Stimulated activated CD8-positive, alpha-beta memory T cell treated with anti-CD3 and anti-CD28 coated beads, Interleukin-4, amount 100 ng/mL, for 1 hour (primary cell): ENCODE measurements at places on chromosomes 16 and 17.

- no peak for DNase-seq
Observed at GRCh38 chr17:82452162-82452561, 1.6 kb upstream of the CYBC1 start.

GRCh38 chr17:39704821-39705551 lies 5.1 kb downstream of the ERBB2 start:
- DNase-seq: no peak

- peak; percentile 30 for DNase-seq
Observed at GRCh38 chr17:35890774-35891155, 10.6 kb upstream of the CCL5 start.

DNA sequence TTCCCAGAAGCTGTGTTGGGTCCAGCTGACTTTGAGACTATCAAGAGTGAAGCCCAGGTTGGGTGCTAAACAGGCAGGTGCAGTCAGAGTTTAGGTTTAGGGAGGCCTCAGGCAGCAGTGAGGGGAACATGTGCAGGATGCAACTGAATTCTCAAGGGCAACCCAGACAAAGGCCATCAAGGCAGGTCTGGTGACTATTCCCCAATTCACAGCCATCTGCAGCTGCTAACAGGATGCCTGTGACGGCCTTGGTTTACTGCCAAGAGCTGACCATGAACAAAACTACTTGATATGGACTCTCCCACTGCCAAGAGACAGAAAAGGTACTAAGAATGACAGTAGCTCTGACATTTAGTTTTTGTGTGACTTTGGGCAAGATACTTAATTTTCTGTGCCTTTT lies 45.2 kb upstream of the BCAR1 start:
- no peak for DNase-seq

DNA sequence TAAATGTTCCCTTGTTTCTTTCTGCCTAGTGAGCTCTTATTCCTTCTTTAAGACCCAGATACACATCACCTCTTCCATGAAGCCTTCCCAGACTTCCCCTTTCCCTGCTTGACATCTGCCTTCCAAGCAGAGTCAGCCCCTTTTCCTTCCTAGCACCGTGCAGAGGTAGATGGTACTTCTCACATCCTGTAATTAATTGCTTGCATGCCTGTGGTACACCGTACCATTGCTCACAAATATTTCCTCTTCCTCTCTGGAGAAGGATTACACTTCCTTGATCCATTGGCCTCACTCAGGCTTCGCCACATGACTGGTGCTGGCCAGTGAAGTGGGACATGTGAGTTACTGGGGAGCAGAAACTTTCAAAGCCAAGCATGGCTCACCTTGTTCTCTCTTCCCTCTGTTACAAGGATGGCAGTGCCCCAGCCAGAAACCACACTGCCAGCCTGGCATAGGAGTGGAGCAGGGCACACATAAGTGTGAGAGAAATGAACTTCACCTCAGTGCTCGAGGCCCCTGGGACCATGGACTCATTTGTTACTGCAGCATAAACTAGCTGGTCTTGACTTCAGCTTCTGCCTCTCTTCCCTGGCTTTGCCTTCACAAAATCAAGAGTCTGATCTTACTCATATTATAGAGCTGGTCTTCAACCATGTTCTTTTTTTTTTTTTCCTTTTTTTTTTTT lies 44.0 kb downstream of the SOST start:
- no peak for DNase-seq

DNA sequence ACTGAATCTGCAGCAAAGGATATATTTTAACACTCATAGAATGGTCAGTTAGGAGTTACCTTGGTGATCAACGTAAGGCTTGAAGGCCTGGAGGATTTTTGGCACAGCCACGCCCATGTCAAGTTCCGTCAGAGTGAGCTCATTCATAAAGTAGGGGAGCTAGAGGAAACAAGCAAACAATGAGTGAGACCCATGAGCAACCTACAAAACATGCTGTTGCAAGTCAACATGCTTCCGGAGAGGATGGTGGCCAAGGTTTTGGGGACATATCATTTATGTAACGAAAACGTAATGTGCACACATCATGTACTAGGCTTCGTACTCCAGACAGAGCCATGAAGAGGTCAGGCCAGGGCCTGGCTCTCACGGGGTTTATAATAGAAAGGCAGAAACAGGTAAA lies 41.1 kb upstream of the ERN1 start:
- DNase-seq: no peak
